ENCODE measurements at places on chromosomes 7 and 10.

DNA sequence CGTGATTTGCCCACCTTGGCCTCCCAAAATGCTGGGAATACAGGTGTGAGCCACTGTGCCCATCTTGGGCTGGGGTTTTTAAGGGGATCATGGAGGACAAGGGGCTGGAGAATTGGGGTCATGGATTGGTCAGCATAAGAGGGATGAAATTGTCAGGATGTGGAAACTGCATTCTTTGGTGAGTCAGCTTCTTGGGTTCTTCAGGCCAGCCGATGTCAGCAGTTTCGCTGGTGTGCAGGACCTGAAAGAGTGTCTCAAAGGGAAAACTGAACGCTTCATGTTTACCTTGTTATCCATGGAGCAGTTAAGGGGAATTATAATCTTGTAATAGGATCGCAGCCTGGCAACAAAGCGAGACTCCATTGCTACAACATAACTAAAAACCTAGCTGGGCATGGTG lies 13.0 kb downstream of the GALNT17 start:
- DNase-seq, result peak; percentile 54

DNA sequence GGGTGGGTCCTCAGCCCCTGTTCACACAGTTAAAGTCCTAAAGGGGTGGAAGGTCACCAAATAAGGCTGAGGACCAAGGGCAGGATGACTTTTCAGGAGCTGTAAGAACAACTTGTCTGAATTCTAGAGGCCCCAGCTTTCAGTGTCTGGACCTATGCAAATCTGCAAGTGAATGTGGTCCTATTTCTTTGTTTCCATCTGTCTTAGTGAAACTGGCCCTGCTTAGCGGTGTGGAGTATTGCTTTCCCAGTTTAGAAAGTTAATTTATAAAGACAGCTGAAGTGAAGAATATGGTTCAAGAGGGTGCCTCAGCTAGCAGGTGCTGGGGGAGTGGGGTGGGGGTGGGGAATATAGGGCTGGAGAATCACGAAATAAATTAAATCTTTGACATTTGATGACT lies 40.1 kb downstream of the HHEX start:
- DNase-seq, result no peak

GRCh38 chr7:133556048-133556447 lies 303.2 kb downstream of the EXOC4 start:
- DNase-seq, result no peak

DNA sequence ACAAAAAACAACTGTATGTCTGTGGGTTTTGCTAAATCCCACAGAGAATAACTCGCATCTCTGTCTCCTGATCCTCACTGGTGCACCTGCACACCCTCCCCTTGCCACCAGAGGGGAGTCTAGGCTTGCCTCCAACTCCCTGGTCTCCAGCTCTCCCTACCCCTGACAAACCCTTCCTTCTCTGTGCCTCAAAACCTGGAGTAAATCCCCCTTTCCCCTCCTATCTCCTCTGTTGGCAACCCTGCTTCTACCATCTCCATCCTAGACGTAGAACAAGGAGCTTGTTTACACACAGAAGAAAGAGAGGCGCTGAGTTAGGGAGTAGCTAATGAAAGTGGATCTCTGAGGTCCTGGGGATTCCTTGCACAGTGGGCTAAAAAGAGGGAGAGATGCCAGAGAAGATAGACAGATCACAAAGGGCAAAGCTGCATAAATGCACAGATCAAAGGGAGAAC lies 6.0 kb downstream of the MBLAC1 start:
- peak; percentile 80 for DNase-seq

GRCh38 chr10:47330804-47331203 lies 8.6 kb downstream of the GDF2 start:
- DNase-seq, result no peak

GRCh38 chr10:77016278-77016815 lies 621.3 kb downstream of the KCNMA1 start:
- DNase-seq, result no peak

DNA sequence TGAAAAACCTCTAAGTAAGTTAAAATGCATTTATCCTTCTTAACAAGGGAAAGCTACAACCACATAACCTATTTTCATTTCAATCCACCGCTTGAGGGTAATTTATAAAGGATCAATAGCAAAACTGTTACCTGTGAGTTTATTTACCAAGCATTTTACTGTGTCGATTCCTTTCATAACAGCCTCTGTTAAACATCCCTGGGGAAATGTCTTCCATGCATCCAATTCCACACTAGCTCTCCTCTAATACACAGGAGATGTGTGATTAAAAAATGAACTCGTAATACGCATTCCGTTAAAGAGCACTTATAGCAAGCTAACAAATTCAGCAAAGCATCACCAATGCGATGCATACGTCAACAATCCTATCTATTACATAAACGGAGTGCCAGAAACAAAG lies 185.7 kb downstream of the SFMBT2 start:
- DNase-seq, result no peak

GRCh38 chr10:72697716-72698115 lies 5.8 kb downstream of the MCU start:
- no peak for DNase-seq

DNA sequence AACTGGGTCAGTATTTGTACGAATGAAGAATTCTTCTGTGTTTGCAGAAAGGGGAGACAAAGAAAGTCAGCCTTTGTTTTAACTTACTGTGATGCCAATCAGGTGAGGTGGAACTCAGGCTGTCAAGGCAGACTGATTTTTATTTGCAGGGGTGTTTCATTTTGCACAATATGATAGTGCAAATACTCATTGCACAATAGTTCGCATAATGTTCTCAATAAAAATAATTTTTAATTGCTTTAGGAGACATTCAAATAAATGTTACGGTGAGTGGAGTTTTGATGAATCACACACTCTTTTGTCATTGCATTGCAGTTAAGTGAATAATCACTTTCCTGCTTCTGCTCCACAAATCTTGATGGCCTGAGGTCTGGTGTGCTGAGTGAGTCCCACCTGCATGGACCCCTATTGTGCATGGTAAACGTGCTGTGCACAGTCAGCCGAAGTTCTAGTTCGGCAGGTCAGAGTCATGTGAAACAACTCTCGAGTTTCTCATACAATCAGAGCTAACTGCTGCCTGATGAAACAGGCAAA lies 141.3 kb upstream of the FZD8 start:
- DNase-seq, result peak; percentile 26

- DNase-seq, result no peak
Observed at GRCh38 chr10:17443707-17444387, 10.5 kb downstream of the ST8SIA6 start.

DNA sequence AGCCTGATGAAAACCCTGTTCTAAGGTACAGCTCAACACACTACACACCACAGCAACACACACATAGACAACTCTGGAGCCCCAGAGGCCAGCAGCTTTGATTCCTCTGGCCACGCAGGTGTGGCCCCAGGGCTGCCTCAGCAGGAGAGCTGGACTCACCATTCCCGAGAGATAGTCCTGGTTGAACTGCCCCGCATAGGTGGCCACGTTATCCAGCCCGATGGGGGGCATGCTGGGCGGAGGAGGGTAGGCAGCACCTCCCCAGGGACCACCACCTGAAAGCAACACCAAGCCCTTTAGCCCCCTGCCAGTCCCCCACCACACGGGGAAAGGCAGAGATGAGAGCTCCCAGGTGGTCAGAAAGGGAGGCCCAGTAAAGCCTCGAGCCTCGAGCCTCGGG lies 34.7 kb downstream of the ANXA11 start:
- no peak for DNase-seq

DNA sequence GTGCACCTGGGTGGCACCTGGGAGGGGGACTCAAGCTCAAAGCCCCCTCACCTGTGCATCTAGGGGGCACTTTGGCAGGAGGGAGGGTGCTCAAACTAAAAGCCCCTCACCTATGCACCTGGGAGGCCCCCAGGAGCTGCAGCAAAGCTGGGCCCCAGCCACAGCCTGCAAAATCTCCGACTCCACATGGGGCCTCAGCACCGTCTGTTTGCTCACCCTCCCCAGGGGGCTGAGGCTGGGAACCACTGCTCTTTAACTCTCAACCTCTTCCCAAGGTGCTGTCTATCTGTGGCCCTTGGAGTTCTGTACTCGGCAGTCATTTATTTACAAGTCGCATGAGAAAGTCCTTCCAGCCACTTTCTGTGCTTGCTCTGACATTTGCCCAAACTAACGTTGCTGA lies 458.4 kb downstream of the DNAJB6 start:
- DNase-seq, result no peak

- no peak for DNase-seq
Observed at GRCh38 chr7:55052741-55053427, 34.1 kb downstream of the EGFR start.

- DNase-seq, result no peak
Observed at GRCh38 chr7:12727455-12728191, 40.2 kb downstream of the ARL4A start.

DNA sequence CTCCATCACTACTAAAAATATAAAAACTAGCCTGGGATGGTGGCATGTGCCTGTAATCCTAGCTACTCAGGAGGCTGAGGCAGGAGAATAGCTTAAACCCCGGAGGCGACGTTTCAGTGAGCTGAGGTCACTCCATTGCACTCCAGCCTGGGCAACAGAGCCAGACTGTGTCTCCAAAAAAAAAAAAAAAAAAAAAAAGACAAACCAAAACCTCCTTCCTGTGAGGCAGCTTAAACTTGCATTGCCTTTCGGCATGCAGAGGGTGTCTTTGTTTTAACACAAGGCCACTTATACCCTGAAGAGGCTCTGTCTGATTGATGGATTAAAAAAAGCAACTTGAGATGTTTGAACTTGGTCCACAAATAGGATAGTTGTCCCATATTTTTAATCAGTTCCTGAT lies 128.4 kb upstream of the RSU1 start:
- DNase-seq, result no peak

GRCh38 chr10:117137911-117138642 lies at the start of gene VAX1:
VAX1 (minus strand) TSS chr10:117138270; CDS start chr10:117138056, 214 bp downstream.
- DNase-seq, result peak; percentile 53

GRCh38 chr7:23011222-23011924 lies 2.6 kb downstream of the HYCC1 start:
- DNase-seq, result no peak
